ENCODE measurements at places on chromosomes 11 and 22. TPM values are rescaled to one million over a fixed set of nuclear protein-coding genes. Genes with fewer than 3 reads are reported as not detected.

Gene HYOU1
- 122 TPM for total RNA-seq

Gene CLDN5
- 23.3 TPM for total RNA-seq

Gene CDC42BPG
- total RNA-seq: 0.65 TPM

Gene DEPDC7
- 0.42 TPM for total RNA-seq

Gene TESMIN
- 0.52 TPM for total RNA-seq

Gene OR52E8
- total RNA-seq: not detected

Gene CDON
- total RNA-seq: 13.6 TPM

Gene DGCR6
- 7.5 TPM for total RNA-seq

Gene OR5A1
- total RNA-seq: not detected

Gene C22orf31
- total RNA-seq: not detected

Gene PATE2
- not detected for total RNA-seq

Gene PANX2
- total RNA-seq: 1.1 TPM

Gene OR8D4
- 0.37 TPM for total RNA-seq

Gene MOGAT2
- total RNA-seq: 0.26 TPM

Gene POLD3
- total RNA-seq: 8.9 TPM

Gene APOA5
- total RNA-seq: not detected

Gene CCDC15
- 0.82 TPM for total RNA-seq

Gene TRIOBP
- 83.5 TPM for total RNA-seq

Gene TMEM121B
- 0.80 TPM for total RNA-seq

Gene SEPTIN3
- total RNA-seq: 0.24 TPM

Gene PKP3
- 0.52 TPM for total RNA-seq

Gene DGAT2
- total RNA-seq: 131 TPM

Gene ALDH3B1
- total RNA-seq: 6.2 TPM

Gene MYBPC3
- 966 TPM for total RNA-seq

Gene CREBZF
- total RNA-seq: 13.8 TPM

Gene DDI1
- not detected for total RNA-seq

Gene TMEM45B
- not detected for total RNA-seq

Gene C22orf15
- total RNA-seq: not detected

Gene NRXN2
- 4.0 TPM for total RNA-seq

Gene MAPK12
- 14.7 TPM for total RNA-seq

Gene GLYAT
- total RNA-seq: 1.2 TPM

Gene PGA4
- 0.41 TPM for total RNA-seq

Gene OR52E1
- not detected for total RNA-seq

Gene FIBIN
- total RNA-seq: 14.3 TPM

Gene APOL1
- 26.5 TPM for total RNA-seq

Gene RFPL3
- not detected for total RNA-seq

Gene TNNT3
- total RNA-seq: 28.5 TPM

Gene OR51E2
- 0.31 TPM for total RNA-seq

Gene OR52J3
- not detected for total RNA-seq

Gene KRTAP5-1
- not detected for total RNA-seq

Gene RFPL1
- not detected for total RNA-seq

Gene DBX1
- total RNA-seq: not detected

Gene OR2AG2
- 0.08 TPM for total RNA-seq

Gene BBOX1
- total RNA-seq: 0.18 TPM

Gene PRG2
- total RNA-seq: not detected

Gene GTSE1
- 0.24 TPM for total RNA-seq

Gene C2CD2L
- total RNA-seq: 8.7 TPM

Gene SLC3A2
- 91.2 TPM for total RNA-seq

Gene CYP2D6
- total RNA-seq: 0.31 TPM

Gene OR2D2
- total RNA-seq: not detected

Gene TMEM25
- total RNA-seq: 8.8 TPM

Gene HBE1
- not detected for total RNA-seq
